Fibroblast of skin of left biceps (primary cell): ENCODE measurements at places on chromosomes 7 and 10.

DNA sequence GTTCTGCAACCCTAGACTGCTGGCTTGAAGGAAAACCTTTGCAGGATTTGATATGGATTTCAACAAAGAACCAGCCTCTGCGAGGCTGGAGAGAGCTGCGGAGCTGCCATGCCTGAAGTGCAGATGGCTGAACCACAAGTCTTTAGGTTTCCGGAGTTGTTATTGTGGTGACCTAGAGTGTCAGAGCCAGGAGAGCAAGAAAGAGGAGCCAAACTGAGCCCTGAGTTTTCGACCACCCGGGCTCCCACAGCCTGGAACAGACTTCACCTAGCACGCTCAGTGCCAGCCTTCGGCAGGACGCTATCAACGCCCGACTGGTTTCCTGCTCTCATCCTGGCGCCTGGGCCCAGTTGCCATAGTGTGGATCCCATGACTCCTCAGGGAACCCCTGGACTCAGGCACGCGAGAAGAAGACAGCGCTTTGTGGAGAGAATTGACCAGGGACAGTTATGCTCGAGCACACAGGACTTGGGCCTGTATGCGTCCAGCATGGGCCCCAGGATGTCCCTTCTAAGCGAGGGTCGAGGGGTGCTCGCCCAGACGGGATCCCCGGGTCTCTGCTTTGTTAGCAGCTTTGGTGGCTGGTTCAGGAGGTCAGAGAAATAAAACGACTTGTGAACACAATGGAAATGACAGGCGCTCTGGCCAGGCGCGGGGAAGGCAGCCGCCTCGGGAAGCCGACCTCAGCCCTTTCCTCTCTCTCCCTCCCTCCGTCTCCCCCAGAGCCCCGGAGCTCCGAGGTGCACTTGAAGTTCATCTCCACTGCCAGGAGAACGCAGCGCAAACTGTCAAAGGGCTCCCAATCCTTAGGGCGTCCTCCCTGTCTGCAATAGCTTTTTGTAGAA, 1.8 kb upstream of the GAD2 start:
- no peak for DNase-seq

- no peak for DNase-seq
Measured at GRCh38 chr7:79770063-79770462, 316.6 kb upstream of the MAGI2 start.

DNA sequence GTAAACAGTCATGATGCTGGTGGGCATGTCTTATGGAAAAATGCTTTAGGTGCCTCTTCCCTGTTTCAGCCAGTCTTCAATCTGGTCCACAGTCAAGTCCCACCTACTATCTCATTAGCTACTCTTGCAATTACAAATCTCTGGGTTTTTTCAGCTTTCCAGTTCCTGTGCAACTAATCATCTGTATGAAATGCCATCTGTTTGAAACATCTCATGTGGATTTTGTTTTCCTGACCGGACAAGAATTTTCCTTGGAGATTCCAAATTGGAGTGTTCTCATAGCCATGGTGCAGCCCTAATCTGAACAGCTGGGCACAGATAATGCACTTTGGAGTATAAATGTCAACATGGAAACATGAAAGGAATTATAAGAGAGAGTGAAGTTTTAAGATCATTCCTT, 41.3 kb upstream of the CALN1 start:
- no peak for DNase-seq

GRCh38 chr10:28853195-28853594, 175.9 kb downstream of the BAMBI start:
- no peak for DNase-seq

- DNase-seq, result no peak
Measured at GRCh38 chr10:14106828-14107227, 223.9 kb downstream of the FRMD4A start.

GRCh38 chr7:129159539-129159938, 15.0 kb downstream of the TSPAN33 start:
- DNase-seq, result no peak

DNA sequence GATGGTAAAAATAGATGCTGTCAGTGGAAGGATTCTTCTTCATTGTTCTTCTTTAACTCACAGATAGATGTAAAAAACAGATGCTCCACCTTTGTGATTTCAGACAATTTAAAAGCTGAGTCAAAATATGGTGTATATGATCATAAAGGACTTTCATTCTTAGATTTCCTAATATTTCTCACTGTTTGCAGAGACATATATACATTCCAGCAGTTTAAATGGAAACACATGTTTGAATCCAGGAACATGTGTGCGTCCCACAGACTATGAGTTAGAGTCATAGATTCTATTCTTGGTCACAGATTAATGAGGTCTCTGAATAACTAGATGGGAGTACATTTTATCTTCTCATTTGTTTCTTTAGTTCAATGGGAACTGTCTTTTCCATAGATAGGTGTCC, 109.6 kb downstream of the BICC1 start:
- peak; percentile 84 for DNase-seq

GRCh38 chr10:21138769-21139340, 241.7 kb upstream of the NEBL start:
- no peak for DNase-seq

DNA sequence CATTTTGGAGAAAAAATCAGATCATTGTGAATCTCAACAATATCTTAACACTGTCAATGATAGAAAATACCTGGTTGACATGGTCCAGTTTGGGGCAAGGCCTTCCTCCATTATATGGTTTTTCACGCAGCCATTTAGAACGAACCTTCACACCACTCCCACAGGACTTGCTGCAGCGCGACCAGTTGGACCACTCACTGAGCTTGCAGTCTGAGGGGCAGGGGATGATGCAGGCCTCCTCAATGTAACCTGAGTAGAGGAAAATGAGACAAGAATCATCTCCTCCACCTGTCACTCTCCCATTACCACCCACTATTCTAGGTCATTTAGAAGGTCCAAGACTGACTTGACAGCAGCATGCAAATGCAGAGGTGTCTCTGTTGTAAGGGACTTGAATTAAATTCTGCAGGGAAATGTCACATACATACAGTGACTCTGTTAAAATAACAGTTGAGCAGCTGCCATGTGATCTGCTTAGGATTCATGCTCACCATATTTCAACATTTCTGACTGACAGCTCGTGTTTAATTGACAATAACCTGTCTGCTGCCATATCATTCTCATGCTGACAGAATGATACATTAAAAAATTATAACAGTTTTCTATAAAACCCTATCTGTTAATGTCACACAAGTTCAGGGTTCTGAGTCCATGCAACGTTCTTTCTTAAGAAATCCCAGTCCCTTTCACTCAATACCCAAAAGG, 403.0 kb downstream of the THSD7A start:
- no peak for DNase-seq

GRCh38 chr10:86374664-86375063, 8.1 kb upstream of the GRID1 start:
- no peak for DNase-seq

GRCh38 chr7:37142958-37143357, 305.7 kb downstream of the ELMO1 start:
- DNase-seq, result peak; percentile 1

GRCh38 chr7:149878523-149878921, 4.8 kb downstream of the ATP6V0E2 start:
- no peak for DNase-seq

GRCh38 chr7:135761751-135762488, 13.3 kb upstream of the FAM180A start:
- no peak for DNase-seq

DNA sequence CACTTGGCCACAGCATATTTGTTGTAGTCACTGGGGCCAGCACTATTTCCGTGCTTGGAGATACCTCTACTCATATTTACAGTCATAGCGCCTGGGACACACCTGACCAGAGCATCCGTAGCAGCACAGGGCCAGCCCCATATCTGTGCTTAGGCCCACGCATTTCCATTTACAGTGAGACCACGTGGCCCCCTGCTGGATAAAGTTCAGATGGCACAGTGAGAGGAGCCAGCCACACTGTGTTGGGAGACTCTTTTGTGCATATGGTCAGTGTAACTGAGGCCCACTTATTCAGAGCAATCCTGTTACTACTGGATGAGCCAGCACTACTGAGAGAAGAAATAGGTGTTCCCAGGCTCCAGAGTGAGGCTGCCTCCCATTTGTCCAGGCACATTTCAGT, 455.3 kb downstream of the REEP3 start:
- no peak for DNase-seq

DNA sequence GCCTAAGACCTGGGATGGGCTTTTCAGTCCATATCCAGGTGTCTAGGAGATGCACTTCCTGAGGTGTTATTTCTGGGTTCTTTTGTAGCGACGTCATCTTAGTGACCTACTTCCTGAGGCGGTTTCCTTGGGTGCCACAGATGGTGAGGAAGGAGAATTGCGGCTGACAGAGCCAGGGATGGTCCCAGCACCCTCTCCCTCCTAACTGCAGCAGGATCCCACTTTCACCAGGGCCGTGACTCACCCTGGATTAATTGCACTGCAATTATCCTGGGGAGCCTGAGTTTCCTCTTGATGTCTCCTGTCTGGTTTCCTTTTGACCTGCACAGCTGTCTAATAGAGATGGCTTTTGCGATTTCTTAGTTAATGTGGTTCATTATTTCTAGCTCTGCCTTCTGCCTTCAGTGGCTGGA, 271.7 kb downstream of the TCF7L2 start:
- DNase-seq, result peak; percentile 35

GRCh38 chr7:3518546-3518945, 217.5 kb downstream of the SDK1 start:
- no peak for DNase-seq

DNA sequence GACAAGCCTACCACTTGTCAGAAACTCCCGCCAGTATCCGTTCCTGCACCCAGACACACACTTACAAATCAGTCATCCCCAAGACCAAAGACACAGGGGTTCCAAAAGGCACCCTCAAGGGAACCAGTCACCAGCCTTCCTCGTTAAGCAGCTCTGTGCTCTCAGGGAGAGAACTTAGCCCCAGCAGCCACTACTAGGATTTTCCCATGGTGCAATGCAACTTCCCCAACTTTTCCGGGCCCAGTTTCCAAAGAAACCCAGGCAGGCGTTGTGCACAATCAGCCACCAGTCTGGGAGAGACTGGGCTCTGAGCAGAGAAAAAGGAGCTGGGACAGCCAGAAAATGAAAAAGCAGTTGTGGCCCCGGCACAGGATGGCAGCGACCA, 1.2 kb downstream of the DLG5 start:
- no peak for DNase-seq

DNA sequence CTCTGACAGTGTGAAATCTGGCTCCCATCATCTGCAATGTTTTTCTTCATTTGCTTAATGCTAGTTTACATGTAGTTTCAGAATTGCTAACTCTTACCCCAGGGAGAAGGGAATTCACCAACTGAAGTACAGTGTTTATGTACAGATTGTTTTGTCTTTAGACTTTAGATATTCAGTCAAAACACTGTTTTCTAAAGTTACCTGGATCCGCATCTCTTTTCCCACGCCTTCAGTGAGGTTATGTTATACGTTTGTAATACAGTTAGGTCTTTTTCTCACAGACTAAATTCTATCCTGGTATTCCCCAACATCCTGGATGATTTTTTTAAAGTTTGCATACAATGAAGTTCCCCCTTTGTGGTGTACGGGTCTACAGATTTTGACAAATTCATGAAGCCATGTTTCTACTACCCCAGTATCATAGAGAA, 3.2 kb upstream of the LYZL1 start:
- no peak for DNase-seq

DNA sequence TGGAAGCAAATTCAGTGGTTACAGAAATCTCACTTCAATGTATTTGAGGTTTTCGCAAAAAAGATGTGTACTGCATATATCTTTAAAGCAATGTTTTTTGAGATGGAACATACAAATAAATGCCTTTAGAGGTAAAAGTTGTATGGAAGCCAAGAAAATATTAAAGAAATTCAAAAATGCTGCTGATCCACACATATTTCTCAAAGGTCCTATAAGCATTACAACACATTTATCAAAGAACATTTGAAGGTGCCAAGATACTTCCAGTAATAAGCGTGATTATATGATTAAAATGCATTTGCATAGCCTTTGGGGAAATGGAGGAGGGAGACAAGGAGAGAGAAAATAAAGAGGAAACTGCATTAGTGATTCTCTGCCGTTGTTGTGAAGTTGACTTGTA, 260.1 kb downstream of the BICC1 start:
- DNase-seq, result no peak

GRCh38 chr7:3067606-3068380, 24.1 kb upstream of the CARD11 start:
- DNase-seq, result no peak

- no peak for DNase-seq
Measured at GRCh38 chr7:21184942-21185652, 242.8 kb upstream of the SP4 start.

GRCh38 chr7:18655912-18656311, 160.4 kb downstream of the HDAC9 start:
- DNase-seq, result no peak

DNA sequence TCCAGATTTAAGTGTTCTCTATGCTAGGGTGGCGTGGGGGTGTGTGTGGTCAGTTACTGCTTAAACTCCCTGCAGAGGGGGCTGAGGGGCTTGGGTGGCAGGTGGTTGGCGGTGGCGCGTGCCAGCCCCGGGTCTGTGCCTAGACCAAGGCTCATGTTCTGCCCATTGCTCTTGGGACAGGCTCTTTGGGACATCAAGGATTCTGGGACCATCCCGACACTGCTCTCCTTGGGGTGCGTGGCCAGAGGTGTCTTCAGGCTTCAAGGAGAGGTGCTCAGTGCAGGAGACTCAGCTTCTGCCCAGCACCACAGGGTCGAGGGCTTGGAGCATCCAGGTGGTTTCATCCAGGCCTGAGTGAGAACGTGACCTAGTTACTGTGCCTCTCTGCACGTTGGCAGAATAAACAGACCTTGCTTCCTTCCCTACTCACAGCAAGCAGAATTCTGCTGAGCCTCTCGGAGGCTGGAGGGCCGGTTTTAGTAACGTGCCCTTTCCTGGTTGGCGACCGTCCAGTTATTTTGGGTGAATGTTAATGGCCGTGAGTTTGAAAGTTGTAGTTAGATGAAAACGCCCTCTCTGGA, 39.9 kb downstream of the CAMK1D start:
- no peak for DNase-seq

DNA sequence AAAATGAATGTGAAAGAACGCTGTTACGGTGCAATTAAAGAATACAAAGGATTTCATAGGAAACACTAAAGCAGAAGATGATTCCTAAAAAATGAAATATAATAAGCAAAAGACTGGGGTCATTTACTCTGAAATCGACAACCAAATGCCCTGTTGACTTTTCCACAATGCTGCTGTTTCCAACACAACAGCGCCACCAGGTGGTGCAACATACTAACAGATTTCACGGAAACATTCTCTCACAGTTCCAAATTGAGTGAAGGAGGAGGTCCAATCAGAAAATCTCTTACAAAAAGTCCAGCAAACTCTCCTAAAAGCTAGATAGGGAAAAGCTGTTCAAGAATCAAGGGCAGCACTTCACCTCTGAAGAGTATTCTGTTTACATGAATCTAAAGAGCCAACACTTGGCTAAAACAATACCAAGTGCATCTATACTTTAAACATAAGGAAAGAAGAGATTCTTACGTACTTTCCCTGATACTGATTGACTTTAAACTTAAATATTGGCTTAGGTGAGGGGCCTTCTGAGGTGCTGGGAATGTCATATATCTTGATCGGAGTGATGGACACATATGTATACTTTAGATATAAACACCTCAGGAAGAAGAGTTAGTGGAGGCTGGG, 55.9 kb downstream of the UPF2 start:
- peak; percentile 50 for DNase-seq

- DNase-seq, result no peak
Measured at GRCh38 chr7:37281368-37282092, 167.1 kb downstream of the ELMO1 start.
